Dermis blood vessel endothelial cell (primary cell): ENCODE measurements at places on chromosomes 1 and 21. TPM values are rescaled to one million over a fixed set of nuclear protein-coding genes. Genes with fewer than 3 reads are reported as not detected.

DNA sequence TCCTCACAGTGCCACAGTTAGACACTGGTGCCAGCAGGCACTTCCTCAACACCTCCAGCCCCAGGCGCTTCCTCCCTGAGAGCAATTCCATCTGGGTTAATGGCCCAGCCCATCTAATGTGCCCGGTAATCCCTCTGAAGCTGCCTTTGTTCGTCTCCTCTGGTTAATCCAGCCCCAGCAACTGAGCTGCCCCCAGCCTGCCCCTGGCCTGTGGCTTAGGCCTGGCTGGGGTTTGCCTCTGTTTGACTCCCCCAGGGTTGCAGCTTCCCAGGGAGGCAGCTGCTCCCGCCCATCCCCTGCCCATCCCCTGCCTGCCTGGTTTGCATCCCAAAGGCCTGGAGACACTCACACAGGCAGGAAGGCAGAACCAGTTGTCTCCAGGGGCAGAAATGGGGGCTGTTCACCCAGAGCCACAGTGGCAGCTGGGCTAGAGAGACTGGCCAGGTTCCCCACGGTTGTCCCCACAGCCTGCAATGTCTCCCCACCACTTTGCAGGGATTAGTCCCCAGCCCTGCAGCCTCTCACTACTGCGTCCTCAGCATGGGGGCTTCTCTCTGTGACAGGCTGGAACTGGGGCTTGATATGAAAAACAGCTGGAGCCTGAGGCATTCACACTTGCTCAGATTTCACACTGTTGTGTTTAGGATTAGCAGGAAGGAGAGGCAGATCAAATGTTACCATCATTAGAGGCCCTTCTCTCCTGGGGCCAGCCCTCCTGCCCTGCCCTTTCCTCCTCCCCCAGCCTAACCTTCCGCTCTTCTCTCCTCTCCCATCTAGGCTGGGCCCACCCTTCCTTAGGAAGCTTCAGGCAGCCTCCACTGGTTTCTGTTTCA, 120.2 kb downstream of the TLR5 start:
- no peak for DNase-seq

- no peak for DNase-seq
These were observed 134.5 kb downstream of the URB2 start for GRCh38 chr1:229760478-229760996.

DNA sequence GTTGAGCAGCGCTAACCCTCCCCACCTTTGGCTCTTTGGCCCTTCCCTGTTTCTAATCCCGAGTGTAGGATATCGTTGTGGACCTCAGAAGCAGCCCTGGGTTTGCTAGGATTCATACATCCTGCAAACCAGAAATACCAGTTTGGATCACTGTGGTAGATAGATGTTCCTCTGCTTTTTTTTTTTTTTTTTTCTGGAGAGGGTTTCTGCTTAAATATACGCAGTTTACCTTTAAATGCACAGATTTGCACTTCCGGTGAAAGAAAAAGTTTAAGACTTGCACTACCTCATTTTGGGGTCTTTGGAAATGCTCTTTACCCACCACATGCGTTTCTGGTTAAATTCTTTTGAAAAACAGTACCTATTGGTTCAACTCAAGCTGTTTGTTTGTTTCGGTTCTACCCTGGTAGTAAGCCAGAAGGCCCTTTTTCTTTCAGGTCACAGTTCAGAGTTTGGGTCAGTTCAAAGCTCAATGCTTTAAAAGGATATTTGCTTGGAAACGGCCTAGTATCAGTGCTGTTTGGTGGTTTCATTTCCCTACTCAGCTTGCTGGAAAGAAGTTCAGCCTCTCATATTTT, 908 bp downstream of the DDI2 start:
- peak; percentile 26 for DNase-seq

DNA sequence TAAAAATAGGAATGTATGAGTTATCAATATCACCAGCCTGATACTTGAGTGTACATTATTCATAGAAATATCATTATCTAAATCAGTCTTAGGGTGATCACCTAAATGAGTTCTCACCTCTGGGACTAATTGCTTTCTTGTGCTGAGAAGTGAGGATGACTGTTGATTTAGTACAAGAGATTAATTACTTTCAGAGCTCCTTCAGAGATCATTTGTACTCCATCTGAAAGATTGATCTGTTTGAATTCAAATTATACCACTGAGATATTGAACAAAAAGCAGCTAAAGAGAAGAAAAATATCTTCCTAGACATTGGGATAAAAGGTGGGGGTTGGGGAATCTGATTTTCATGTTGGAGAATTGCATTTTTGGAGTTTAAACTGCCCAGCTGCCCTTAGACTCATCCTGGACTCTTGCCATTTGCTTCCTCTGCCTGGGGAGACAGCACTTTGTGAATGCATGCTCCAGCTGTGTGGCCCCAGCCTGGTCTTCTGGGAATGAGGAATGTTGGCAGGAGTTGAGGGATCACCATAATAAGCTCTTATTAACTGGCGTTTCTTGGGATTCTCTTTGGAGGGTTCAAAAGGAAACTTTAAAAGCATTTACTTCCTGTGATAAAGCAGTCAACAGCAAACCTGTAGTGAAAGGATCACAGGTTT, 19.7 kb upstream of the PGBD2 start:
- no peak for DNase-seq

DNA sequence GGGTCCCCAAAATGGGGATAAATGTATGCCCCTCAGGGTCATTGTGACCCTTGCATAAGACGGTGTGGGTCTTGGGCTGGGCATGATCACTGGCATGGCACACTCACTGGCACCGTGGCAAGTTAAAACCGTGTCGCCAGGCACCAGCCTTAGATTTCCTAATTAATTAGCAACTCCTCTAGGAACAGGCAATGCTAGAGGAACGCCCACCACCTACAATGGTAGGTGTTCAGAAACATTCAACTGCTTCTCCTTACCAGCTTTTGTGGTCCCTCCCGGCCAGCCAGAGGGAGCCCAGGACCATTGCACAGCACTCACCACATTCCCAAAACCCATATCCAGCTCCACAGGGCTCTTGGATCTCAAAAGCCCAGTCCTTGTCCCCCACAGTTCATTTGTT, 36.4 kb downstream of the EPHA2 start:
- DNase-seq: no peak

GRCh38 chr21:45982758-45983648, 1.4 kb downstream of the COL6A1 start:
- no peak for DNase-seq

- DNase-seq: no peak
These were observed 28.0 kb downstream of the AGBL4 start for GRCh38 chr1:49995734-49996133.

DNA sequence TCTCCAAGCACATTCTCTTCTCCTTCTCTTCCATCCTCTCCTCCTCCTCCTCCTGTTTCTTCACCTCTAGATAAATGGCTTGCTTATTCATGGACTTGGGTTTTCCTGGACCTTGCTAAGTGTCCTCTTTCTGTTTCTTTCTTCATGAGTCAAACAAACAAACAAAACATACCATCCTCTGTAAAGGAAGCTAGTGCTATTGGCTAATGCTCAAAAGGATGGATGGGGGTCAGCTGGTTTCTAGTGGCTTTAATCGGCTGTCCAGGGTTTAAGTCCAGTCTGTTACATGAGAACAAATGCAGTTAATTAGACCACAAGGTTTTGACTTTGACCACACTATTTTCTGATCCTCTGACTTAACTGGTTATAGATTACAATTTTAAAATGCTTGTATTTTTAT, 83.8 kb upstream of the TSPAN2 start:
- no peak for DNase-seq

- DNase-seq: no peak
These were observed 113.8 kb downstream of the DPYD start for GRCh38 chr1:97806996-97807520.

GRCh38 chr1:171433451-171433850, 51.9 kb upstream of the PRRC2C start:
- peak; percentile 54 for DNase-seq

GRCh38 chr1:89763649-89763986, 57.2 kb upstream of the LRRC8D start:
- peak; percentile 13 for DNase-seq

- no peak for DNase-seq
These were observed 630.0 kb upstream of the ADGRL2 start for GRCh38 chr1:81170721-81171120.

- peak; percentile 39 for DNase-seq
These were observed 1.3 kb downstream of the ZBTB7B start for GRCh38 chr1:155003766-155004351.

DNA sequence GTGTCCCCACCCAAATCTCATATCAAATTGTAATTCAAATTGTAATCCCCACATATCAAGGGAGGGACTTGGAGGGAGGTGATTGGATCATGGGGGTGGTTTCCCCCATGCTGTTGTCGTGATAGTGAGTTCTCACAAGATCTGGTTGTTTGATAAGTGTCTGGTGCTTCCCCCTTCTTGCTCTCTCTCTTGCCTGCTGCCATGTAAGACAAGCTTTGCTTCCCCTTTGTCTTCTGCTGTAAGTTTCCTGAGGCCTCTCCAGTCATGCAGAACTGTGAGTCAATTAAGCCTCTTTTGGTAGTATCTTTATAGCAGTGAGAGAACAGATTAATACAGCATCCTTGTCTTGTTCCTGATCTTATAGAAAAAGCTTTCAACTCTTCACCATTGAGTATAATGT, 6.5 kb upstream of the LRRC39 start:
- no peak for DNase-seq

- DNase-seq: no peak
These were observed 2.6 kb downstream of the RIMS3 start for GRCh38 chr1:40662864-40663263.

GRCh38 chr1:215566556-215567490, at the start of gene KCTD3:
KCTD3 (plus strand) TSS chr1:215567304; CDS start chr1:215567686, 382 bp downstream.
- peak; percentile 80 for DNase-seq

DNA sequence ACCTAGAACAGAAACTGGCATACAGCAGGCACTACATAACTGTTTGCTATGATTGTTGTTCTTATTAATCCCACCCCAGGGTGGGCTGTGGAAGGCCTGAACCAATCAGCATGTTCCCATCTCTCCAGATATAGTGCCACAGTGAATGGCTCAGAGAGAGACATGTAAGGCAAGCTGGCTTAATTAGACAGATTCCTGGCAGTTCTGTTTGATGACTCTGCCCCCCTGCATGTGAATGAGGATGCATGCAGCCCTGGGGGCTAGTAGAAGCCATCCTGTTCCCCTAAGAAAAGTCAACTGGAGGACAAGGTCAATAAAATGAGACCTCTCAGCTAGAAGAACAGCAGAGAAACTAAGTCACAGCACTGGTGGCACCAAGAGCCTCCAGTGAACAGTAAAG, 130.3 kb downstream of the GLIS1 start:
- DNase-seq: no peak

RASSF5 gene
- 0.33 and 0.51 TPM in 2 replicates for total RNA-seq

WLS gene
- 43.4 and 50.8 TPM in 2 replicates for total RNA-seq

AJAP1 gene
- 0.05 and 0.17 TPM in 2 replicates for total RNA-seq

SLC35F3 gene
- total RNA-seq: under 0.01 TPM in 1 of 2 replicates, not detected in the other

SAMD13 gene
- total RNA-seq: 1.0 and 1.5 TPM in 2 replicates

ATXN7L2 gene
- 1.3 and 1.5 TPM in 2 replicates for total RNA-seq

OR2T11 gene
- total RNA-seq: not detected in 2 replicates

OR14K1 gene
- not detected in 2 replicates for total RNA-seq

RCOR3 gene
- total RNA-seq: 11.2 and 14.8 TPM in 2 replicates
